ENCODE measurements at places on chromosomes 6 and 20.

GRCh38 chr20:25487306-25487705 is 79.8 kb downstream of the GINS1 start:
- DNase-seq = no peak

- no peak for DNase-seq
These were observed 69.4 kb downstream of the PSMG4 start for GRCh38 chr6:3328145-3328544.

DNA sequence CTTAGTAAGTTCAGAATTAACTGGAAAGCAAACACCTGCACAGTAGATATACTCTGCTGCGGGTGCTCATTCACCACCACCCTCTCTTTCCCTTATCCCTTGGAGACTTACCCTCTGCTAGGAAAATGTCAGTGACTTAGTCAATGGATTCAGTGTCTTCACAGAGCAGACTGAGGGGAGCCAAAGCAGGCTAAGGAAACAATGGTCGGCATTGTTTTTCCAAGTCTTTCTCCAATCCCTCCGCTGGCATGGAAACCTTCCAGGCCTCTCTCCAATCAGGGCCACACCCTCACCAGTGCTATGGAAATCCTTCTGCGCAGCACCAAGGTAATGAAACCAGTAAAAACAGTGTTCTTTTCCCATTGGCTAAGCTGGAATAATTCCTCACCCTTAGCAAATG is 531.2 kb downstream of the TFAP2B start:
- no peak for DNase-seq

DNA sequence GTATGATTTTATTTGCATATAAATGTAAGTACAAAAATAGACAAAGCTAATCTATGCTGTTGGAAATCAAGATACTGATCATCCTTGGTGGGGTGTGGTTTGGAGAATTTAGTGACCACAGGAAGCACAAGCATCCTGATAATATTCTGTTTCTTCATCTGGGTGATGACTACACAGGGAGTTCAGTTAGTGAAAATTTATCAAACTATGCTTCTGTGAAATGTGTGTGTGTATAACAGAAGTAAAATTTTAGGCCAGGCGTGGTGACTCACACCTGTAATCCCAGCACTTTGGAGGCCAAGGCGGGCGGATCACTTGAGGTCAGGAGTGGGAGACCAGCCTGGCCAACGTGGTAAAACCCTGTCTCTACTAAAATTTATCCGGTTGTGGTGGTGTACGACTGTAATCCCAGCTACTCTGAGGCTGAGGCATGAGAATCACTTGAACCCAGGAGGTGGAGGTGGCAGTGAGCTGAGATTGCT is 20.6 kb downstream of the ENPP3 start:
- DNase-seq = no peak

DNA sequence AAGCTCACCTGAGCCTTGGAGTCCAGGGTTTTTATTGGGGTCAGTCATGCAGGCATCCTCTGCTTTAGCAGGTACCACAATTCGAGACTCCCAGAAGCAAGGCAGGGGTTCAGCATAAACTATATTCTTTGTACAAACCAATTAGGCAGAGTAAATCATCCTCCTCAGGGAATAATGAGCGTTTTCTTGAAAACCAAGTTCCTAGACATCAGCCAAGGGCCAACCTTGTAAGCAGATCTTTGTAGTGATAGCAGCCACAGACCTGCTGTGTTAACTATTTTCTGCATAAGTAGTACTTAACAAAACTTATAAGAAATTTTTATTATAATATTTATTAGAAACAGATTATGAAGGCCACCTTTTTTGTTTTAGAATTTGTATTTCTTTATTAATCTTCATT is 74.7 kb downstream of the STXBP5 start:
- DNase-seq = no peak

DNA sequence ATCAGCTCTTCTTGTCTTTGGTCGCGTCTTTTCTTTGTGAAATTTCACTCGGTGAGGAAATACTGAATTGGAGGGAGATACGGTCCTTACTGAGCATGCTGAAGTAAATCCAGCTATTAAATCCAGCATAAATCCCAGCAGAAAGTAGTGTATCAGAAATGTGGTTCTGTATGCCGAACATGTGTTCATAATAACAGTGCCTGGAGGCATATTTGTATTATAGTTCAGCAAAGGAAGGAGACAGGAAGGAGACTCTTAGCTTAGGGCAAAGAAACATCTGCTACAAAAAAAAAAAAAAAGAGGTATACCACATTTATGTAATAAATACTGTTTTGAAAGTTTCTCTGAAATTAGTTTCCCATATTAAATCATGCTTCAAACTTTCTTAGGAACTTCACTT is 211.8 kb downstream of the PLCB4 start:
- no peak for DNase-seq

DNA sequence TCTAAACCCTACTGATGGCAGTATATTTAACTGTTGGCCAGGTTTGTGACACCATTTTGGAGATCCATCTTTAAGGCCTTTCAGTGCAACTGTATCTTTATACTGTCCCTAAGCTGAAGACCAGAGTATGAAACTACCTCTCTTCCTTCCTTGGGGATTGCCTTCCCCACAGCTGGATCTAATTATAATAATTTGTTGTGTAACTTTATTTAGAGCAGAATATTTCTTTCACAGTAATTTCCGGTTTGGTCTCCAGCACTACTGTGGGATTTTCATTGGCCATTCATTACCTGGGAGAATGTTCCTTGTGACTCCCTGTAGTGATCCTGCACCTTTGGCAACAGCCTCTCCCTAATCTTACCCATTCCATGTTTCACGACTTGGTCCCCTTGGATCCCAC is 75.2 kb downstream of the AKAP7 start:
- DNase-seq = no peak

- DNase-seq = no peak
These were observed 83.4 kb downstream of the TXNDC5 start for GRCh38 chr6:7827142-7827541.

- no peak for DNase-seq
These were observed 81.9 kb downstream of the ERMARD start for GRCh38 chr6:169833258-169833794.

GRCh38 chr6:21228411-21228810 is 365.1 kb upstream of the SOX4 start:
- DNase-seq = no peak

GRCh38 chr6:28597924-28598722 is 72.4 kb downstream of the GPX5 start:
- DNase-seq = no peak

GRCh38 chr6:6724539-6725467 is 136.3 kb downstream of the LY86 start:
- peak; percentile 80 for DNase-seq

DNA sequence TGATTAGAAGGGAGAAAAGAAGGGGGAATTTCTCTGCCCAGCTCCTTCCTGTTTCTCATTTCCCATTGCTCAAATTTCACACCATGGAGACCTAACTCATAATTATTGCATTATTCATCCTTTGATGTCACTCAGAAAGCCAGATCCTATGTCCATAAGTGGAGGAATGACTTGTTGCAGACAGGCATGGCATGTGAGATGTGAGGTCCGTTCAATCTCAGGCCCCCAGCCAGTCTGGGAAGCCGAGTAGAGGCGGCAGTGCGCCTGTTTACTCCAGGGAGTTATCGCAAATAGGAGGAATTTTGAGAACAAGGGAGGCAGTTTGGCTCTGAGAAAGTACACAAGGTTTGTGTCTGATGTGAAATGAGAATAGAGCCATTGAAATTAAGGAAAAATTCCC is 26.9 kb upstream of the MOCS1 start:
- no peak for DNase-seq

GRCh38 chr20:53336892-53337291 is 256.7 kb downstream of the ZNF217 start:
- no peak for DNase-seq

GRCh38 chr6:130513770-130514169 is 148.0 kb downstream of the TMEM200A start:
- no peak for DNase-seq

- no peak for DNase-seq
These were observed 243.1 kb upstream of the PREP start for GRCh38 chr6:105645958-105646357.

DNA sequence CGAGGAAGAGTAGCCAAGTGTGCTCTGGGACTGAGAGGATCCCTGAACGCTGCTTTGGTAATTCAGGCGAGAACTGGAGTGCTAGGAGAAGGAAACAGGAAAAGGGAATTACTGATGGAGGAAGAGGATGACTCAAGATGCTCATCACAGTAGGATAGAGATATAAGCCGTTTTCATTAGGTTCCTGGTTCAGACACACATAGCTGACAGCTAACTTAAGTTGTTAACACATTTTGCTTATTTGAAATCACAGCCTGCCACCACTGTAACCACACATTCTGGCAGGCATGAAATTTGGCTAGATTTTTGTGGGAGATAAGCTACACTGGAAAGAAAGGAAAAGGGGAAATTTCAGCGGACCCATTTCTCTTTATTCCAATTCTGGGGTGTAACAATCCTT is 138.2 kb upstream of the SLC22A16 start:
- DNase-seq = no peak

GRCh38 chr6:125906158-125906998 is 50.2 kb upstream of the HINT3 start:
- DNase-seq = peak; percentile 49

GRCh38 chr6:129163551-129163950 is 280.6 kb downstream of the LAMA2 start:
- no peak for DNase-seq
